IPS DF 6.9 (cell line): ENCODE measurements at places on chromosomes 3 and 15.

DNA sequence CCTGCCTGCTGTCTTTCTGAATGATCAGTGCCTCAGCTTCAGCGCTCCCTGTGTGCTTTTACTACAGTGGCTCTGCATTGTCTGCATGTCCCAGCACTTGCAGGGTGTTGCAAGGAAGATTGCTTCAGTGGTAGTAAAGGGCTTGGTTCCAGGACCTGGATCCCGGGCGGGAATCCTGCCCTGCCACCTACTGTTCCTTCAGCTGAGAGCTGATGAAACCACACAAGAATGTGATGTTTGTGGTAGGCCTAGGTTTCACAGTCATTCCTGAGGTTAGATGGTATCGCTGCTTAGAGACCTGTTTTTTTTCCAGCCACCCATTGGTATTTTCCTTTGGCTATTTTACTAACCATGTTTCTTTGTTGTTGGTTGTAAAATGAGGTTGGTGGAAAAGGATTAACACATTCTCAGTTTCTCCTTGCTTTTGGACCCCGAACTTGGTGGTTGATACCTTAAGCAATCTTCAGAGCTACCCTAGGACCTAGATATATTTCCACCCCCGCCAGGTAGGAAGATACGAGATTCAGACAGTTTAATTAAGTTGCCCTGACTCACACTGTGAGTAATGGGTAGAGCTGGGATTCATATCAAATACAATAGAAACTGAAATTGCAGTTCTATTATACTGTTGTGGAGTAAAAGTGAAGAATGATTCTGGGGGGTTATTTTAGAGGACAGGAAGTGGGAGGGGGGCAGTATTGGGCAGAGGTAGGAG, 11.4 kb downstream of the GPR87 start:
- H3K27me3 ChIP-seq = no peaks in the 10 kb centered on the region
- H3K27ac ChIP-seq = no peak overlapping the region
- no peaks in the 10 kb centered on the region for H3K36me3 ChIP-seq
- H3K4me3 ChIP-seq = no peak overlapping the region

GRCh38 chr3:6739288-6739687, 121.6 kb upstream of the GRM7 start:
- DNase-seq = peak; percentile 2
- no peaks in the 10 kb centered on the region for H3K36me3 ChIP-seq
- no peak overlapping the region for H3K27ac ChIP-seq
- H3K4me3 ChIP-seq = no peak overlapping the region

DNA sequence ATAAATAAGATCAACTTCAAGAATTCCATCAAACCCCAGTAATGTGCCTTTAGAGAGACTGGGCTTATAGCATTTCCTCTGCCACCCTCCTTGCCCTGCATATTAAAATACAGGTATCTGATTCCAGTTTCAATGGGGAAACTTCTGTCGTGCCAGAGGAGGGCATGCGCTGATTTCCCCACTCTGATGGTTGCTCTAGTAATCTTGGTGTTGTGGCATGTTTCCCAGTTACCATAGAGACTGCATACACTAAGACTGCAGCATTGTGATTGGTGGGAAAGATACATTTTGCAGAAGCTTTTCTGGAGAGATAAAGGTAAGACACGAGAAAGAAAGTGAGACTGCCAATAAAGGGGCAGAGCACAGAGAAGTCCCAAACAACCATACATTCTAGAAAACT, 225.6 kb downstream of the TIGIT start:
- H3K27me3 ChIP-seq = no peaks in the 10 kb centered on the region; the same call in 1 of the 2 replicates
- DNase-seq = peak; percentile 25
- no peak overlapping the region for H3K27ac ChIP-seq
- no peaks in the 10 kb centered on the region for H3K4me1 ChIP-seq
- H3K36me3 ChIP-seq = no peaks in the 10 kb centered on the region

DNA sequence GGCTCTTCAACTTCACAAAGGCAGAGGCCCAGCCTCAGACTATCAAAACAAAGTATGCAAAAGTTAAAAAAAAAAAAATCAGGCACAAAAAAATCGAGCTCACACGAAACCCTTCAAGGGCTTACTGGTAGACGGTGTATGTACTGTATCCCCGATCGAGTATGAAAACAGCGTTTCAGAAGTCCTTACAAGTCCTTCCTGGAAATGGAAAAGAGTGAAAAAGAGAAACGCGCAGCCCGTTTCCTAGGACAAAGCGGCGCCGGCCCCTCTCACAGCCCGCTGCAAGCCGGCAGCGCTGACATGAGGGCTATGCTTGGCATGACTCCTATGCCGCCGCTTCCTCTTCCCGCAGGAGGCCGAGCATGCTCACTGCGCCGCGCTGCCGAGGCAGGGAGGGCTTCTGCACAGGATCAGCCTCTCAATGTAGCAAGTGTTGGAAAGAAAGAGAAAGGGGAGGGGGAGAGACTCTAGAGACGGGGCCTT, at the start of gene VGLL4:
Gene VGLL4 (minus strand): TSS at position 311 of the 483 bp plus-strand sequence. CDS start 397 bp downstream, outside the sequence.
- peak within 1 kb of the TSS; percentile 73 for H3K4me3 ChIP-seq
- H3K27ac ChIP-seq = no peak within 1 kb of the TSS
- DNase-seq = peak; percentile 66
- peaks cover 7% of the 10 kb centered on the region; the same call in 1 of the 2 replicates for H3K4me1 ChIP-seq
- no peaks in the 10 kb centered on the region for H3K36me3 ChIP-seq

GRCh38 chr3:27105904-27106303, 263.3 kb downstream of the NEK10 start:
- H3K4me1 ChIP-seq = peaks cover 1% of the 10 kb centered on the region; the same call in 1 of the 2 replicates
- no peak overlapping the region for H3K27ac ChIP-seq
- no peak overlapping the region for H3K4me3 ChIP-seq
- H3K36me3 ChIP-seq = no peaks in the 10 kb centered on the region

GRCh38 chr3:172229462-172229861, 190.1 kb downstream of the FNDC3B start:
- H3K27me3 ChIP-seq = no peaks in the 10 kb centered on the region
- no peak for DNase-seq
- no peak overlapping the region for H3K27ac ChIP-seq
- H3K4me1 ChIP-seq = peaks cover 2% of the 10 kb centered on the region; the same call in 1 of the 2 replicates
- H3K36me3 ChIP-seq = no peaks in the 10 kb centered on the region
- H3K4me3 ChIP-seq = no peak overlapping the region

GRCh38 chr15:85777250-85778106, 17.2 kb downstream of the KLHL25 start:
- no peak for DNase-seq
- H3K4me1 ChIP-seq = no peaks in the 10 kb centered on the region
- H3K4me3 ChIP-seq = no peak overlapping the region
- H3K36me3 ChIP-seq = 0 out of 2 replicates have a peak, but pooled peaks cover 2% of the 10 kb centered on the region
- H3K27me3 ChIP-seq = no peaks in the 10 kb centered on the region

- DNase-seq = no peak
- no peak overlapping the region for H3K27ac ChIP-seq
- no peaks in the 10 kb centered on the region for H3K27me3 ChIP-seq
- no peak overlapping the region for H3K4me3 ChIP-seq
These were observed 876.7 kb downstream of the NAALADL2 start for GRCh38 chr3:175735866-175736265.

DNA sequence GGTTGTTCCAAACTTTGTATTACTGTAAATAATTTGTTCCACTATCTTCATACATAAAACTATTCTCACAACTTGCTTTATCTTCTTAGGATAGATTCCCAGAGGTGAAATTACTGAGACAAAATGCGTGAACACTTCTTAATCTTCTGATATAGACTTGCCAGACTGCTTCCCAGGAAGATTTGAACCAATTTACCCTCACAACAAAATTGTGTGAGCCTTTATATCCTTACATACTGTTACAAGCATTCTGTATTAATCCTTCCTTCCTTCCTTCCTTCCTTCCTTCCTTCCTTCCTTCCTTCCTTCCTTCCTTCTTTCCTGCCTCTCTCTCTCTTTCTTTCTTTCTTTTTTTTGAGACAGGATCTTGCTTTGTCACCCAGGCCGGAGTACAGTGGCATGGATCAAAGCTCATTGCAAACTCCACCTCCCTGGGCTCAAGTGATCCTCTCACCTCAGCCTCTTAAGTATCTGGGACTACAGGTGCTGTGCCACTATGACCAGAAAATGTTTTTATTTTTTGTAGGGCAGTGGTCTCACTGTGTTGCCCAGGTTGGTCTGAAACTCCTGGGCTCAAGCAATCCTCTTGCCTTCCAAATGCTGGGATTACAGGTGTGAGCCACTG, 57.1 kb upstream of the SSR3 start:
- H3K27me3 ChIP-seq = no peaks in the 10 kb centered on the region
- no peak for DNase-seq
- H3K36me3 ChIP-seq = no peaks in the 10 kb centered on the region
- H3K27ac ChIP-seq = no peak overlapping the region
- H3K4me1 ChIP-seq = peaks cover 1% of the 10 kb centered on the region; the same call in 1 of the 2 replicates
- no peak overlapping the region for H3K4me3 ChIP-seq
